ENCODE measurements at places on chromosomes 6 and 20. TPM values are rescaled to one million over a fixed set of nuclear protein-coding genes. Genes with fewer than 3 reads are reported as not detected.

The PKHD1 gene
- total RNA-seq = not detected

The PI3 gene
- total RNA-seq = not detected

The TP53TG5 gene
- total RNA-seq = under 0.01 TPM

The CGA gene
- total RNA-seq = not detected

The ERVFRD-1 gene
- not detected for total RNA-seq

The TRIM40 gene
- not detected for total RNA-seq

GRCh38 chr6:37516920-37517405 is 17.3 kb upstream of the CCDC167 start:
- no peak for DNase-seq

- DNase-seq = no peak
Observed at GRCh38 chr6:45956176-45956575, 59.5 kb downstream of the CLIC5 start.

DNA sequence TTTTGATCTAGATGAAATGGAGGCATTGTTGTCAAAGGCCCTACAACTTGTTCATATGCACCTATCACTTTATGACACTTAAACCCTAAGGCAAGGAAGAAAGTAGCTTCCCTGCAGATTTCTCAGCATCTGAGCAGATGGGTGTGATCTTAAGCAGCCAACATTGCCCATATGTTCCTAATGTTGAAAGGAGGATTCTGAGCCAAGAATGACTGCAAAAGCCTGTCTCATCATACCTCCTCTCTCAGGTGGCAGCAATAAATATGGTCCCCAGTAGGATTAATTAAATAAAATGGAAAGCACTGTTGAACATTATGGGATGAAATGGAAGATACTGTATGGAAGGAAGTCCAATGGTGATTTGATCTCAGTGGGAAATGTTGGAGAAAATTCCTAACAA is 538.1 kb upstream of the MAN1A1 start:
- no peak for DNase-seq

- DNase-seq = no peak
Observed at GRCh38 chr6:105892577-105893262, 193.4 kb upstream of the PRDM1 start.

DNA sequence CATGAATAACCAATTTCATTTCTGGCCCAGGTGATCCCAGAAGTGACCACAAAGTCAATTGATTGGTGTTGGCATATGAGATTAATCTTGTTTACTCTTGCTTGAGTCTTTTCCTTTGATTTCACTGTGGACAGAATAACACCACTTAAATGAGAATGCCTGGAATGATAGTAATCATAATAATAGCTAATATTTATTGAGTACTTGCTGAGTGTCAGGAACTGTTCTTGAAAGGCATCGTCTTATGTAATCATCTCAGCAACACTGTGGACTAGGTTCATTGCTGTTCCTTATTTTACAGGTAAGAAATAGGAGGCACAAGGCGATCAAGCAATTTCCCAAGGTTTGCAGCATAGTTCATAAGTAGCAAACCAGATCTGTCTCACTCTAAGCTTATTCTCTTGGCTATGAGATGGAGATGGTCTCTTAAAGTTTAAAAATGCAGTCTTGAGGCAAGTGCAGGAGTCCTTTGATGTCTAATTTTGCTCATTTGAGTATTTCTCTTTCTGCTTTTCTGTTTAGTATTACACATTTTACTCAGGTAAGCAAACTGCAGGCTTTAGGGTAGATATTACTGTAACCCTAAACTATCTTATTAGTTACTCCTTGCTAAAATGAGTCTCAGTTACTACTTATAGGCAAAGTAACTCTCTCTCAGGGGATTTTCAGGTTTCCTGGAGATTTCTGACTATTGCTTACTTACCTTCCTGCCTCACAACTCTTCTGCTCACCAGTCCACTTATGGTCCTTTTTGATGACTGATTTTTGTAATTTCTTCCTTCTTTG is 6.3 kb downstream of the ADGRG6 start:
- no peak for DNase-seq

DNA sequence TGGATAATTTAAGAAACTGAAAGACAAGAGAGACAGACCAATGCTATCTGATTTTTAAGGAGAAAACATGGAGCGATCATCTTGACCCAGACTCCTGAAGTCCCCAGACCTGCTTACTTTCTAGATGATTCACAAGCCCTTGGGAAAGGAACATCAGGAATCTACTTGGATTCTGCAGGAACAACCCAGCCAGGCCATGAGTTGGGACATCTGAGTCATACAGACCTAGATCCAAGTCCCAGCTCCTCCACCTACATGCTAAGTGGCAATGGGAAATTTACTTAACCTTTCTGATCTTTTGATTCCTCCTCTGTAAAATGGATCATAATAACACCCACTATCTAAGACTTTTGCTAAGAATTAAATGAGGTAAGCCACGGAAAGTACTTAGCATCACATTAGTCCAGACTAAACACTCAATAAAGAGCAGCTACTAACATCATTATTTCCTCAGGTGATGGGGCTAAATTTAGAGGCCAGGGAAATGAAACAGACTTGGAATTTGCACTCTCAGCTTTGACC is 61.0 kb upstream of the MAFB start:
- DNase-seq = peak; percentile 2

DNA sequence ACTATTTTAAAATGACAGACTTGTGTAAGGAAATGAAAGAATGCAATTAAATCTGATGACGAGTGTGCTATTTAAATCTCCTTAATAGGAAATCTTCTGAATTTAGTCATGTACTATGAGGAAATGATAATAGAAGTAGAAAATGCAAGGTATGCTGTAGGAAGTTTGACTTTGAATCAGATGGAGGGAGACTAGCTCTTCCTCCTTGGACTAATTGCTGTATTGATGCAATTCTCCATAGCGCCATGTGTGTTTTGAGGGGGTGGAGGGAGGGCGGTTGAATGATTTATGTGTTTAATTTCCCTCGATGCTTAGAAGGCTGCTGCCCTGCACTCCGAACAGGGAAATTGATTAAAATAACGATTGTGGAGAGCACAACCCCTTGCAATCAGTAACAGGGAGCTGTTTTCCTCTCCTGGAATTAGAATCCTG is 214.4 kb upstream of the PRND start:
- DNase-seq = peak; percentile 82

DNA sequence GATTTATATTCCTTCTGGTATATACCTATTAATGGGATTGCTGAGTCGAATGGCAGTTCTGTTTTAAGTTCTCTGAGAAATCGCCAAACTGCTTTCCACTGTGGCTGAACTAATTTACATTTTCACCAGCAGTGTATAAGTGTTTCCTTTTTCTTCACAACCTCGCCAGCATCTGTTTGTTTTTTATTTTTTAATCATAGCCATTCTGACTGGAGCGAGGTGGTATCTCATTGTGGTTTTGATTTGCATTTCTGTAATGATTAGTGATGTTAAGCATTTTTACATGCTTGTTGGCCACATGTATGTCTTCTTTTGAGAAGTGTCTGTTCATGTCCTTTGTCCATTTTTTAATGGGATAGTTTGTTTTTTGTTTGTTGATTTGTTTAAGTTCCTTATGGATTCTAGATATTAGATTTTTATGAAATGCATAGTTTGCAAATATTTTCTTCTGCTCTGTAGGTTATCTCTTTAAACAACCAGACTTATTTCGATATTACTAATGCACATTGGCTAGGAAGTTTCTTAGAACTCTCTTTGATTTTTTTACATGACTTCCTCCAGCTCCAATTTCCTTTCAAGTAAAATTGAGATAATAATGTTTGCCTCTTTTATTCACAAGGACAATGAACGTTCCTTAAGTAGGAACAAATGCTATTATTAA is 12.2 kb upstream of the VNN1 start:
- DNase-seq = no peak

GRCh38 chr6:46016063-46016608 is 476 bp upstream of the CLIC5 start:
- no peak for DNase-seq

GRCh38 chr6:101722991-101723579 is 329.6 kb downstream of the GRIK2 start:
- peak; percentile 97 for DNase-seq

DNA sequence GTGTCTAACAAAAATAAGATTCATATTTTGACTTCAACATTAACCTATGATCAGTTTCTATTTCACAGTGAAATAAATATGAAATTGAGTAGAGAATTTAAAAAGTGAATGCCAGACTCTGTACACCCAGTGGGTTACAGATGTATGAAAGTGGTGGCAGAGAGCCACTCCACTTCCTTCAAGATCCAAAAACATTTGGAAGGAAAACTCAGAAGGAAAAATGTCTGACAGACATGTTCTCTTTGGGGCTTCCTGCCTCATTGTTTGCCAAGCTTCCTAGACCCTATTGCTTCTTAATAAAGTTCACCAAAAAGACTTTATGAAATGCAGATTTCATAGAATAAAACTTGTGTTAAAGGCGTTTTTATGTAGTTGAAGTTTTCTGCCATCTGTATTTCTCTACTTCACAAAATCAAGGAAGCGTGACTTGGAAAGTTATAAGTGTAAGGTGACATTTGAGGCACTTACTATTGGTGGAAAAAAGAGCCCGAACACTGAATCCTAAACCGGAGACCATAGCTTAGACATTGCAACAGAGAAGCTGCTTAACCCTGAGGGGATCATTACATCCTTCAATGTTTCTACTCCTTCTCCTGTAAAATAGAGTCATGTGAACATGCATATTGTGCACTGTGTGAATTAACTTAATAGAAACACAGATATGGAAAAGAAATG is 12.8 kb downstream of the HMGCLL1 start:
- DNase-seq = no peak

- no peak for DNase-seq
Observed at GRCh38 chr6:119312875-119313338, 36.7 kb downstream of the MAN1A1 start.

GRCh38 chr6:166640342-166641043 is 13.4 kb upstream of the RPS6KA2 start:
- no peak for DNase-seq

Data from fibroblast of lung (primary cell).